ENCODE measurements at places on chromosomes 11 and 22.

GRCh38 chr11:131504199-131504949 is 134.0 kb downstream of the NTM start:
- DNase-seq: no peak

GRCh38 chr22:43080616-43081015 is 8.6 kb downstream of the TTLL1 start:
- DNase-seq: no peak

DNA sequence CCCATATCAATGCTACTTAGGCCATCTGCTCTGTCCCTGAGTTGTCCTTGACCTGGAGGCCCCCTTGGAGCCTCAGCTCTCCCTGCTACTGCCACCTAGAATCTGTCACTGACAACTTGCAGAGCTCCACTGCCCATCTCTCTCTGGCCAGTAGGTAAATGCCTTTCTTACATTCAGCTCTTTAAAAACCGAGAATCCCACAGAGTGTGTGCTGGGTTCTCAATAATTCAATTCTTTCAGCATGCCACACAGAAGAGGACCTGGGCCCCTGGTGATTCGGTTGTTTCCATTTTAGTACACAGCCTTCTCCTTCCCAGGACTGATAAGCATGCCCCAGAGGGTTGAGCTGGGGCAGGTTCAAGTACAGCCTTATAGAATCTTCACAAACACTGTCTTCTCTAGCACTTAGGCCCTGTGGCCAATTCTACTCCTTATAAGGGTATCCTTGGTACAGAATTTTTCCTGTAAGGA is 22.0 kb upstream of the IPO7 start:
- no peak for DNase-seq

GRCh38 chr11:134071306-134071705 is 2.4 kb downstream of the JAM3 start:
- DNase-seq: no peak

- no peak for DNase-seq
Measured at GRCh38 chr11:1157645-1158591, at the start of gene MUC5AC. Gene MUC5AC, plus strand, starts transcription at chr11:1157953. Its CDS starts 47 bp downstream, at chr11:1158000.

All from stimulated activated CD8-positive, alpha-beta memory T cell treated with anti-CD3 and anti-CD28 coated beads, Interleukin-4, amount 100 ng/mL, for 1 hour (primary cell).